ENCODE measurements at places on chromosomes 4 and X.

GRCh38 chr4:76821641-76822040, 76.3 kb downstream of the SOWAHB start:
- DNase-seq = no peak

DNA sequence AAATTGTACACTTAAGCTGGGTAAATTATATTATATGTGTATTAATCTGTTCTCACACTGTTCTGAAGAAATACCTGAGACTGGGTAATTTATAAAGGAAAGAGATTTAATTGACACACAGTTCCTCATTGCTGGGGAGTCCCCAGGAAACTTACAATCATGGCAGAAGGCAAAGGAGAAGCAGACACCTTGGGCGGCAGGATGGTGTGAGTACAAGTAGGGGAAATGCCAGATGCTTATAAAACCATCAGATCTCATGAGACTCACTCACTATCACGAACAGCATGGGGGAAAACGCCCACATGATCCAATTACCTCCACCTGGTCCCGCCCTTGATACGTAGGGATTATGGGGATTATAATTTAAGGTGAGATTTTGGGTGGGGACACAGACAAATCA, 34.9 kb downstream of the PDE5A start:
- no peak for DNase-seq

DNA sequence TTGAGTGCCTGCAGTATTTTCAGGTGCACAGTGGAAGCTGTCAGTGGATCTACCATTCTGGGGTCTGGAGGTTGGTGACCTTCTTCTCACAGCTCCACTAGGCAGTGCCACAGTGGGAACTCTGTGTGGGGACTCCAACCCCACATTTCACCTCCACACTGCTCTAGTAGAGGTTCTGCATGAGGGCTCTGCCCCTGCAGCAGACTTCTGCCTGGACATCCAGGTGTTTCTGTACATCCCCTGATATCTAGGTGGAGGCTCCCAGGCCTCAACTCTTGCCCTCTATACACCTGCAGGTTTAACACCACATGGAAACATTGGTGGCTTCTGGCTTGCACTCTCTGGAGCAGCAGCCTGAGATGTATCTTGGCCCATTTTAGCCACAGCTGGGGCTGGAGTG, 17.0 kb upstream of the NELFA start:
- DNase-seq = no peak

DNA sequence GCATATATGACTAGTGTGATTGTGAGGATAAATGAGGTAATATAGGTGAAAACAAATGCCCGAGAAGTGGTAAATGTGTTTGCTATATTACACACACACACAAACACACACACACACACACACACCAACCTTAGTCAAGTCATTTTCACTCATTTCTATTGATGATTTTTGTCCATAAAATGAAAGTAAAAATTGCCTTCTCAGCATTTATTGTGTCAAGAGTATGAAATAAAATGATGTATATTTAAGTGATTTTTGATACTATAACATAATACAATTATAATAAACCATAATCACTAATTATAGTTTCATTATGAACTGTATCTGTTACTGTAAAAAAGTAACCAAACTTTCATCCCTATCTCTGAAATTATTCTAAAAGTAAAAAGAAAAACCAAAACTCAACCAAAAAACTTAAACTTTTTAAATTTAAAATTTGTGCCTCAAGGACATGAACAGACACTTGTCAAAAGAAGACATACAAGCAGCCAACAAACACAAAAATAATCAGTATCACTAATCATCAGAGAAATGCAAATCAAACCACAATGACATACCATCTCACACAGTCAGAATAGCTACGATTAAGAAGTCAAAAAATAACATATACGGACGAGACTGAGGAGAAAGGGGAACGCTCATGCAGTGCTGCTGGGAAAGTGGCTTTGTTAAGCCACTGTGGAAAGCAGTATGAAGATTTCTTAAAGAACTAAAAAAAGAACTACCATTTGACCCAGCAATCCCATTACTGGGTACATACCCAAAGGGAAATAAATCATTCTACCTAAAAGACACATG, 601.0 kb downstream of the TMA16 start:
- no peak for DNase-seq

DNA sequence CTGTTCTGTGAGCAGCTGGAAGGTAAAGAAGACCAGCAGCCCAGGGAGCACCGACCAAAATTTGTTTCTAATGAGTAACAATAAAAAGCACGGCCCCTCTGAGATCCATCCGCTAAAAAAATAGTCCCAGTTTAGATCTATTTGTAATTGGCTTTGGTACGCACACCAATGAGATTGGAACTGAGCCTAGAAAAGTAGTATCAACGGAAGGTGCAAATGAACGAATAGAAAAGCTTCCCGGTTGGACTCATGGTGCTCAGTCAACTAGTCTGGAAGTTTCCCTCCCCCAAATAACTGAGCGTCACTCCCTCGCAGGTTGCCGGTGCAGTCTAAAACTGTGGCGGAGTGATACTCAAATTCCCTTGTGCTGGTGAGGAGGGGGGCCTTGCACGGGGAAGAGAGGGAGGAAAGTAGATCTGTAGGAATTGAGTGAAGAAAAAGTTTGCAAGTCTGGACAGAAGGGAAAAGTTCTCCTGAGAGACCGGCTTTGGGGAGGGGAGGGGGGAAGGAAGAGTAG, at the start of gene COL4A5:
Gene COL4A5, plus strand, starts transcription at position 413 of the 517 bp plus-strand sequence. CDS start 288 bp downstream, outside the sequence.
- DNase-seq = no peak

DNA sequence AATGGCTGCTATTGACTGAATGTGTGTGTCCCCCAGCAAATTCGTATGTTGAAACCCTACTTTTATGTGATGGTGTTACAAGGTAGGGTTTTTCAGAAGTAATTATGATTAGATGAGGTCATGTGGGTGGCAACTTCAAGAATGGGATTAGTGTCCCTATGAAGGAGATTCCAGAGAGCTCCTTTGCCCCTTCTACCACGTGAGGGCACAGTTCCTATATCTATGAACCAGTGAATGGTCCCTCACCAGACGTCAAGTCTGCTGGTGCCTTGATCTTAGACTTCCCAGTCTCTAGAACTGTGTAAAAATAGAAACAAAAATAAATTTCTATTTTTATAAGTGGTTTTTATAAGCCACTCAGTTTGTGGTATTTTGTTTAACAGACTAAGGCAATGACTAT, 1137.6 kb upstream of the IGFBP7 start:
- no peak for DNase-seq

DNA sequence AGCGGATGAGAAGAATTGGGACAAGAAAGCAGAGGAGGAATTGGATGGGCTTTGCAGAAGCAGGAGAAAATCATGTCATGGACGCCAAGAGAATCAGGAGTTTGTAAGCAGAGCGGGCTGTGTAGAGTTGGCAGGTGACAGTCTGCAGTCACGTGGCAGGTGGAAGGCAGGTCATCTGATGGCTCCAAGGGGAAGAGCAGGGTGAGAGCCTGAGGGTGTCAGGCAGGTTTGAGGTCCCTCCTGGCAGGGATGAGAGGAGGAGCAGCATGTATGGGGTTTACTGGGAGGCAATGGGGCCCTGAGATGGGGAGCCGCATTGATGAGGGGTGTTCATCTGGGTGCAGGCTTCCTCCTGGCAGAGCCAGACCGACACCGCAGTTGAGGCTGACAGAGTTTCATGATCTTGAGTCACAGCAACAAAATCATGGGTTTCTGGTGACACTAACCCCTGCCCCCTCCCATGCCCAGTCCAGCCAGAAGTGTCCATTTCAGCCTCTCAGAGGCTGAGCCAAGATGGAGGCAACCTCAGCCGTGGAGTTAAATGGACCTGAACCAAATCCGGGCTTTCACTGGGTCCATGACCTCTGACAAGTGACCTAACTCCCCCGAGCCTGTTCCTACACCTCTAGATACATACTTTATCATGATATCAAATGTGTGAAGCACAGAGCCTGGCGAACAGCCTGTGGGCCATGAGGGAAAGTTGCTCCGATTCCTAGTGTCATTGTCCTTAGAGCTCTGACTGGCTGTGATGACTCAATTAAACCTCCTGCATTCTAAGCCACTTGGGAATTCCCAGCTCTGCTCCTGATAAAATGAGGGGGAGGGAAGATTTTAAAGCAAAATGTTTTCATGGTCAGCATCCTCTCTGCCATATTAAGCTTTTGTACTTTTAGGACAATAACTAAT, 36.1 kb downstream of the EVC start:
- no peak for DNase-seq

- no peak for DNase-seq
Measured at GRCh38 chr4:108529984-108530905, 90.1 kb upstream of the RPL34 start.

DNA sequence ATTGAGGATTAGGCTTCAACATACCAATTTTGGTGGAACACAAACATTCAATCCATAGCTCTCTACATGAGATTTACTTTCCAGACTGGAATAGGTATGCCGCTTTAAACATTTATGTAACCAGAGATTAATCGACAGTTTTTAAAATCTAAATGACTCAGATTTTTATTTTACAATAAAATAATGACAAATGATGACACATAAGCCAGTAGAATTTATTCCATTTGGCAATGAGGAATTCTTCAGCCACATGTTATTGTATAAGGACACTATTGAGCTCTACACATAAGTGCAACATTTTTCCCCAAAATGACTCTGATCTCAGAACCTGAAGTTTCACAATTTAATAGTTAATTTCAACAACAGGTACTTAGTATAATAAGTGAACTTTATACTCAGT, 227.0 kb upstream of the PRPS2 start:
- no peak for DNase-seq

DNA sequence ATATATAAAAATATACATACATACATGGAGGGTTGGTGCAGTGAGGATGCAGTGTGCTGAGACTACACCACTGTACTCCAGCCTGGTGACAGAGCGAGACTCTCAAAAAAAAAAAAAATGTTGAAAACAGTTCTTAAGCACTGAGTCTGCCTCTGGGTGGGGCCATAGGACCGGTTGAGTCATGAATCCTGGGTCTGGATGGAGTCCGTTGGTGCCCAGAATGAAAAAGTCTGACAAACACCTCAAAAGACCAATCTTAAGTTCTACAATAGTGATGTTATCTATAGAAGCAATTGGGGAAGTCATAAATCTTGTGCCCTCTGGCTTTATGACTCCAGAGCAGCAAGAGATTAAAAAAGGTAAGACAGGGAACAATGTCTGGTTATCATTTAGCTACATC, 70.4 kb downstream of the FGFBP1 start:
- no peak for DNase-seq

GRCh38 chr4:180571516-180572055, 1671.6 kb upstream of the TENM3 start:
- no peak for DNase-seq

GRCh38 chr4:8592366-8593263, at the start of gene CPZ:
TSS of gene CPZ (plus strand) at chr4:8592765. CDS start at chr4:8592834, 69 bp downstream.
- no peak for DNase-seq

DNA sequence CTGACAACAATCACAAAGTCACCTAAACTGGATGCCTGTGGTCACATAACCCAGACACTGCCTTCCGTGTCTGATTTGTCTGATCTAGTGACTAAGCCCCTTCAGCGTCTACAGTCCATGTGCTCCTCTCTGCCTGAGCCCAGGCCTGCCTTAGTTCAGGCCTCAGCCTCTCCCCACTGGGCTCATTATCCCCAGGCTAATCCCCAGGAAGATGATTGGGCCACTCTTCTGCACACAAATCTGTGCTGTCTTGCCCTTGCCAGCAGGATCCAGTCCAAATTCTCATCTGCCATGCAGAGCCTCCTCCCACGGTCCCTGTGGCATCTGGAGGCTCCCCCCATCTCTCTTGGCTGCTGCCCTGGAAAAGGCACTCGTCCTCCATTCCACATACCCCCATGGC, 96.5 kb downstream of the SLC2A9 start:
- DNase-seq = no peak

DNA sequence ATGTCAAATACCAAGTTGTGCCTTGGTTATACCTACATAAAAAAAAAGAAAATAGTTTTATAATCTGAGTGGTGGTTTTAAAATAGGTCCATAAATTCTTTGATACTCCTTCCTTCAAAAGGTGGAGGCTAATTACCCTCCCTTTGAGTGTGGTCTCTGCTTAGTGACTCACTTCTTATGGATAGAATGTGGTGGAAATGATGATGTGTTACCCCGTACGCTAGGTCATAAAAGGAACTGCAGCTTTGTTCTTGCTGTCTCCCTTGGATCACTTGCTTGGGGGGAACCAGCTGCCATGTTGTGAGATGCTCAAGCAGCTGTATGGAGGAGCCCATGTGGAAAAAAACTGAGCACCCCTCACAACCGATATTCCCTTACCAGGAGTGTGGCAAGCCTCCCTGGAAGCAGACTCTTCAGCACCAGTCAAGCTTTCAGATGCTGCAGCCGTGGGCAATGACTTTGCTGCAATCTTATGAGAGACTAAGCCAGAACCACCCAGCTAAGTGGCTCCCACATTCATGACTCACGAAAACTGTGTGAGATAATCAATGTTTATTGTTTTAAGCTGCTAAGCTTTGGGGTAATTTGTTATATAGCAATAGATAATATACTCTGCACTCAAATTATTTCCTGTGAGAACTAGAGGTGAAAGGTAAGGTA, 195.0 kb upstream of the GATB start:
- DNase-seq = no peak

DNA sequence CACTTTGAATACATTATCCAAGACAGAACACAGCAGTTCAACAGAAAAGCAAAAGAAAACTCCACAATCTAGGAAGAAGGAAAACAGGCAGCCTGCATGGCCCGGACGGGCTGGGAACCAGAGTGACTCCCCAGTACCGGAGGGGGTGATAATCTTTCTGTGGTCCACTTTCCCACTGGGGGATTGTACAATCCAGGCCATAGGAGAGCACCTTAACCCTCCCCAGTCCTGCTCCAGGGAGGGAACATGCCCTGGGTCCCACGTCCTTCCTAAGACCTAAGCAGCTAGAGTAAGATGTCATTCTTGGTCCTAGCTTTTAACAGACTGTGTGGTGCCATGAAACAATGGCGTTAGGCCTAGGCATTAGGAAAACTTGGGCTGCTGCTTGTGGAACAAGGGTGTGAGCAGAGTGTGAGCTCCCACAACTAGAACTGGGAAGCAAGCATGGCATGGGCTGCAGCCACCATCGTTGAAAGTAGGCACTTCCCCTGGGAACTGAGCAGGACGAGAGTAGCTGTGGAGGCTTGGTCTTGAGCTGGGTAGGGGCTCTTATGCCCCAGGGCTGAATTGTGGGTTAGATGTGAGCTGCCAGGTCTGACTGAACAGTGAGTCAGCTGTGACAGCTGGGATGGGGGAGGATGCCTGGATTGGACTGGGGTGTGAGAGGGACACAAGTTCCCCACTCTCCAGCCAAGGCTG, 42.4 kb downstream of the NAT8L start:
- no peak for DNase-seq

Data from stimulated activated CD8-positive, alpha-beta memory T cell treated with anti-CD3 and anti-CD28 coated beads, Interleukin-15, amount 100 ng/mL, for 48 hours (primary cell).